ENCODE measurements at places on chromosomes 11 and 22.

- no peak overlapping the region for H3K4me3 ChIP-seq
- no peak for DNase-seq
- peaks cover 22% of the 10 kb centered on the region for H3K36me3 ChIP-seq
- no peaks in the 10 kb centered on the region for H3K4me1 ChIP-seq
- no peak overlapping the region for H3K27ac ChIP-seq
Measured at GRCh38 chr22:29353286-29353685, 35.1 kb downstream of the AP1B1 start.

DNA sequence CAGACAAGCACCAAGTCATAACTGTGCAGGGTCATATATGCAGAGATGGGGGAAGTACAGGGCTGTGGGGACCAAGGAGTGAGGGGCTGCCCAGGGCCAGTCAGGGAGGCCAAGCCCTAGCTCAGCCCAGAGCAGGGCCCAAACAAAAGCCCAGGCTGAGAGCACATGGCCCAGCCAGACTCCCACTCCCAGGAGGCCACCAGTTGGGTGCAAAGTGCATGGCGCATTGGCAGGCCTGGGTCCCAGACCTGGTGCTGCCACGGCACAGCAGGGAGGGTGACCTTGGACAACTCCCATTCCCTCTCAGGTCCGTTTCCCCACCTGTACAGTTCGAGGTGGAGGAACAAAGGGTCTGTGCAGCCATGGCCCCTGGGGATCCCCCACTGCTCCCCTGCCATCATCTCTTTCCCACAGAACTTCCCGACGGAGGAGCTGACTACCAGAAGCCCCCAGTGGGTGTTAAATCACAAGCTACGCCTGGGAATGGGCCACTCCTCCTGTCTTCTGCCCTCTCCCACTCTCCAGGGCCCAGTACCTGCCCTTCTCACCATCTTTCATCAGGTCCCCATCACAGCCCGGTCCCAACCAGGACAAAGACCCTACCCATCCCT, 608 bp downstream of the NIPSNAP1 start:
- H3K4me3 ChIP-seq: peak overlapping the region; percentile 68
- no peaks in the 10 kb centered on the region for H3K27me3 ChIP-seq
- no peaks in the 10 kb centered on the region for H3K36me3 ChIP-seq

DNA sequence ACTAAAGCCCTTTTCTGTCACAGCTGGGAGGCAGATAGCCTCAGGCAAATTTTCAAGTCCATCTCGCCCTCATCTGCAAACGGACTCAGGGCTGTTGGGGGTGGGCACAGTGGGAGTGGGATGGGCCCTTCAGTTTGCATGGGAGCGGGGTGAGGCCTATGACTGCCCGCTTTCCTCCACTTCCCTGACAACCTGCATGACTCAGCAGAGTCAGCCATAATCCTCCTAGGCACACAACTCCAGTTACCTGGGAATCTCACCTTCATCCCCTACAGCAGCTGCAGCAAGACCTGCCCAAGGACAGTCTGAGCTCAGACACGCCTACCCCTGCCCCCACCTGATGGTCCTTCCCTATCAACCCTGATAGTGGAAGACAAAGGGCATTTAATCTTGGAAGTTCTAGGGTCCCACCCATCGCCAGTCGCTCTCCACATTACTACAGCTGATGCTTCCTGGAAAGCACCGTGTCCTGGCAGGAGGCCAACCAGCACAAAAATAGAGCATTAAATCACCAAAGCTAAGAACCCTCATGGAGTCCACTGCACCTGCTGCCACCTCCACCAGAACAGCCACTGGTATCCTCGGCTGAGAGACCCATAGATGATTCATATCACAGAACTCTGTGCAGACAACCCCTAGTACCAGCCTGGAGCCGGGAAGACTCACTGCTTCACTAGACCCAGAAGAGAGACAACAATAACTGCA, 319.3 kb downstream of the DCDC1 start:
- no peak overlapping the region for H3K4me3 ChIP-seq
- DNase-seq: peak; percentile 32
- H3K27me3 ChIP-seq: no peaks in the 10 kb centered on the region
- no peaks in the 10 kb centered on the region for H3K36me3 ChIP-seq
- H3K4me1 ChIP-seq: no peaks in the 10 kb centered on the region
- no peak overlapping the region for H3K27ac ChIP-seq

- H3K4me1 ChIP-seq: no peaks in the 10 kb centered on the region
- H3K27me3 ChIP-seq: no peaks in the 10 kb centered on the region
- no peaks in the 10 kb centered on the region for H3K36me3 ChIP-seq
- peak overlapping the region; percentile 38 for H3K27ac ChIP-seq
- DNase-seq: peak; percentile 66
- no peak overlapping the region for H3K4me3 ChIP-seq
Measured at GRCh38 chr11:19679952-19680828, 32.4 kb upstream of the NAV2 start.

- no peak for DNase-seq
- no peaks in the 10 kb centered on the region for H3K4me1 ChIP-seq
- H3K4me3 ChIP-seq: no peak overlapping the region
Measured at GRCh38 chr11:73386016-73386415, 9.8 kb downstream of the RELT start.

DNA sequence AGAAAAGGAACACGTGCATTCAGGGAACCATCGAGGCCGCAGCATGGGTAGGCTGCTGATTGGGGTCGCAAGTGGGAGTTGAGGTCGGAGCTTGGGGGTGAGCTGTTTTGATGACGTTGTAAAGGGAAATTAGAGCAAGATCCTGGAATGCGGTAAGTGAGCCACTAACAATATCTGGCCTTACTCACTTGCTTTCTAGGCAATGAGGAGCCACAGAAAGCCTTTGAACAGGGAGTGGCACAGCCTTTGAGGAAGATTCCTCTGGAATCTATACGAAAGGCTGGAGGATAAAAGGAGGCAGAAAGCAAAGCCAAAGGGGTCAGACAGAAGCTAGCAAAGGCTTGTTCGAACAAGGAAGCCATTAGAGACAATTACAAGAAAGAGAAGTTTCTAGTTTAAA, 197.5 kb downstream of the LARGE1 start:
- H3K4me3 ChIP-seq: no peak overlapping the region
- no peaks in the 10 kb centered on the region for H3K36me3 ChIP-seq
- DNase-seq: no peak
- H3K4me1 ChIP-seq: no peaks in the 10 kb centered on the region

GRCh38 chr22:47053726-47054141, 291.3 kb downstream of the TBC1D22A start:
- no peaks in the 10 kb centered on the region for H3K27me3 ChIP-seq
- H3K4me3 ChIP-seq: no peak overlapping the region
- H3K4me1 ChIP-seq: peaks cover 4% of the 10 kb centered on the region
- no peak overlapping the region for H3K27ac ChIP-seq
- H3K36me3 ChIP-seq: no peaks in the 10 kb centered on the region

DNA sequence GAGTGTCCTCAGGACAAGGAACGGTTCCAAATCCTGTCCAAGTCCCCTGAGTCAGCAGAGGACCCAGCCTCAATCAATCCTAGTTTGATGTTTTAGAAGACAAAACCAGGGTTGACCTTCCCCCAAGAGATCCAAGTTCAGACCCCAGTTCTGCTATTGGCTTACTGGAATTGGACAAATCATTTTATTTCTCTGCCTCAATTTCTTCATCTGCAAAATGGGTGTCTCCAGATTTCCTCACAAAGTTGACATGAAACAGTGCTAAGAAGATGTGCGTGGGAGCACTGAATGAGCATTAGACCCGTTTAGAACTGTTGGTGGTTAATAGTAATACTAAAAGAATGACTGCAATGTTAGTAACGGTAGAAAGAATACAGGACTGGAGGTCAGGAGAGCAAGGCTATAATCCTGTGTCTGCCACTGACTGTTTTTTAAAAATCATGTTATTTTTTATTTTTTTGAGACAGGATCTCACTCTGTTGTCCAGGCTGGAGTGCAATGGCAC, 32.8 kb upstream of the SCUBE1 start:
- H3K27ac ChIP-seq: no peak overlapping the region
- no peak overlapping the region for H3K4me3 ChIP-seq

DNA sequence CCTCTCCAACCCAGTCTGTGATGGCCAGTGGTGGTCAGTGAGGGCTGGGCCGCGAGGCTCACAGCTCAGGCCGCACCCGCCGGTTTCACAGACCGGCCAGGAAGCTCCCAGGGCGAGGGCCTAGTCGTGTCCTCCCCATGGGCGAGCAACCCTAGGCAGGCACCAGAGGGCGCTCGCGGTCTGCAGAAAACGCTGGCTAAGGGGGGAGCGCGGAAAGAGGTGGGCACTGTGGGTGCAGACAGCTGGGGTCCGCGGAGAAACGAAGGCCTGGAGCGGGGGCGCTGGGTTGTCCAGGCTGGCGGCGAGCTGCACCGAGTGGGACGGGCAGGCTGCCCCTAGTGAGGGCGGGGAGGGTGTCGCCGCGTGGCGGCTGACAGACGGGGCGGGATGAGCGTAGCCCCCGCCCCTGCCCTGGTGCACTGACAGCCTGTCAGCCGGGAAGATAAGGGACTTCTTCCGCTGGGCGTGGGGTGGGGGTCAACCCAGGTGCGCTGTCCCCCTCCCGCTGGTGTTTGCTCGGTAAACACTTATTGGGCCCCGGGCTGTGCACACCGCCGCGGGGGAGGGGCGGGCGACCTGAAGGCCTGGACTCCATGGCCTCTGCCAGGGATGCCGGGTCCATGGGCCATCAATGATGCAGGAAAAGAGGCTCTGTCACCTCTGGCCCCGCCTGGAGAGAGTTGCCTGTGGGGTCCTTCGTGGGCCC, 7.5 kb downstream of the GP1BB start:
- H3K27ac ChIP-seq: no peak overlapping the region
- H3K27me3 ChIP-seq: peaks cover 5% of the 10 kb centered on the region
- peak overlapping the region; percentile 30 for H3K4me3 ChIP-seq
- DNase-seq: peak; percentile 84

- H3K27me3 ChIP-seq: no peaks in the 10 kb centered on the region
- DNase-seq: no peak
- H3K27ac ChIP-seq: no peak overlapping the region
- no peaks in the 10 kb centered on the region for H3K4me1 ChIP-seq
Measured at GRCh38 chr11:115188188-115188897, 315.9 kb downstream of the CADM1 start.
